Stimulated activated CD8-positive, alpha-beta memory T cell treated with anti-CD3 and anti-CD28 coated beads, Interleukin-4, amount 100 ng/mL, for 4 hours (primary cell): ENCODE measurements at places on chromosomes 5 and 9.

- no peak for DNase-seq
Observed at GRCh38 chr9:2228132-2228531, 213.0 kb downstream of the SMARCA2 start.

- DNase-seq, result no peak
Observed at GRCh38 chr5:168946363-168946762, 354.6 kb downstream of the SLIT3 start.

GRCh38 chr9:79145442-79145841 lies 426.3 kb upstream of the TLE4 start:
- DNase-seq, result no peak

DNA sequence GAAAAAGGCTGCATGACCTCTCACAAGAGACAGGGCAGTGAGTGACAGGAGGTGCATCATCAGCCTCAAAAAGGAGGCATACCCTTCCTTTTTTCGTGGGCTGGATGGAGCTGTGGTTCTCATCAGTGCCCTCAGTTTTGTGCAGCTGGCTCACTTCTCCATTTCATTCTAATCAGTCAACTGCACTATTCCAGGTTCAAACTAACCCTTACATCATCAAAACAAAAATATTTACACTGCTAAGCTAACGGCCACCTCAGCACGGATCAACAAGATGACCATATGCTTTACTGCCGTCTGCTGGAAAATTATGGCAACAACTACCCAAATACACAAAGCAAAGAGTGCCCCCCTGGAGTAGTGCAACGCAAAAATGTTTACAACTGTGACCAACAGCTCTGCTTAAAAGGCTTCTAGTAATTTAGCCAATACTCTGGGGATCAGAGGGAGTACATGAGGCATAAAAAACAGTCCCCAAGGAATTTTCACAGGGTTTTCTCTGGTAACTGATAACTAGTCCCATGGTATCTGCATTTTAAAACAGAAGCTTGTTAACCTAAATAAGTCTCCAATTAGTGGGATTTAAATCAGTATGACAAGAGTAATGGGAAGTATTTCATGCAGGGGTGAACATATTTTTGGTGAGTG lies 10.8 kb downstream of the KCNV2 start:
- DNase-seq, result no peak

DNA sequence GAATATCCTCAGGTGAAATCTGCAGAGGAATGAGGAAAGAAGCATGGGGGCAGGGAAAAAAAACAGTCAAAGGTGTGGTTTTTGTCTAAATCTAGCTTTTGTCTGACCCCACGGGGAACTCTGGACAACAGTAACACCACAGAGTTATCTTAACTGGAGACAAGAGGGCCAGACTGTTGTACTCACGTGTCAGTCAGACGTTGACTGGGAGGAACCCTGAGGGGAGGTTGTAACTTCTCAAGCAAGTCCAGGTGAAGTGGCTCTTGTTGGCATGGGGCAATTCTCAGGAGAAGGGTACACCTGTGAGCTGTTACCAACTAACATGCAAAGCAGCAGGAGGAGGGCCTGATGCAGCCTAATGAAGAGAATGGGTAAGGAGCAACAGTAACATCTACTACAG lies 44.1 kb upstream of the SHISAL2B start:
- DNase-seq, result no peak

GRCh38 chr5:57166276-57166675 lies 7.6 kb upstream of the GPBP1 start:
- no peak for DNase-seq

DNA sequence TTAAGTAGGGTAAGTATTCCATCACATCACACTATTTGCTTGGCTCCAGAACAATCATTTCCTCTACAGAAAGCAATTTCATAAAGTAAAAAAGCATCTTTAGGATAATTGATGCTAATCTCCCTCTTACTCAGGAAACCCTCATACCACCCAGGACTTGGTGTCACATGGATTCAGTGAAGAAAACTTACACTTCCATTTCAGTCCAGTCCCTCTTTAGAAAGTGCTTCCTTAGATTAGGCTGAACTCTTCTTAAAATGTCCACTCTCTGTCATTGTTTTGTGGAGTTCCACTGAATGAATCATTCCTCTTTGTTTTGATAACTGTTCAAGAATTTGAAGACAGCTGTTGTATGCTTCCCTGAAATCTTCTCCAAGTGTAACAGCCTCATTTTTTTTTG lies 144.0 kb upstream of the ZNF462 start:
- no peak for DNase-seq

GRCh38 chr9:74838351-74838750 lies 49.4 kb downstream of the TRPM6 start:
- DNase-seq, result no peak

DNA sequence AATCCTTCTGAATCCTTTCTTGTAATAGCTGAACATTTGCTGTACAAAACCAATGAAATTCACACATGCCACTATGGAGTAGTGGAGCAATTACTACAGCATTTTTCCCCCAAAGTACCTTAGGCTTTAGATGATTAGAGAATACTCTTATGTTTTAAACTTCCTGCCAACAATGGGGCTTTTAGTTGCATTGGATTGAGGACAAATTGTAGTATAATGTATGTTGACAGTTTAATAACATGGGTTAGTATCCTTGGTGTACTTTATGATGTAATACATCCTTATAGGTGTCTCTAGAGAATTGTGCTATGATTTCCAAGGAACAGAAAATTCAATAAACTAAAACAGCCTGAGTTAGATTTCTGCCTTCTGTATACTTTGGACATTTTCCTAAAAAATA lies 422.7 kb upstream of the GRAMD2B start:
- DNase-seq, result no peak

- no peak for DNase-seq
Observed at GRCh38 chr9:18747595-18747994, 273.6 kb downstream of the ADAMTSL1 start.

DNA sequence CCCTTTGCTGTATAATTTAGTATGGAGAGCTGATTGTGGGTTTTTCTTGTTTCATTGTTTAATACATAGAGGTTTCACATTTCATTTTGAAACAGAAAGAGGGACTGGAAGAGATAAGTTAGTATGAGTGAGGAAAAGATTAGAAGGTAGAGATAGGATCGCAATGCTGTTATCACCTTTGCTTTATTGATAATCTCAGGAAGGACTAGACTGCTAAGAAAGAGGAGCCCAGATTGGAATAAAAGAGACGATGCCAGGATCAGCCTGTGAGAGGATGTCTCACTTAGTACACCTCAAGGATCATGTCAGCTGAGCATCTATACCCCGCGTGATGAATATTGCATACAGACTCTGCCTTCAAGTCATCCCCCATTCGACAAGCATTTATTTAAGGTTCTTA lies 178.0 kb upstream of the DMAC1 start:
- no peak for DNase-seq

- DNase-seq, result no peak
Observed at GRCh38 chr5:39580702-39581453, 156.1 kb upstream of the DAB2 start.

GRCh38 chr9:129539446-129539845 lies 81.5 kb downstream of the C9orf50 start:
- no peak for DNase-seq

GRCh38 chr9:134236935-134237629 lies 72.7 kb upstream of the RNU6ATAC start:
- DNase-seq, result no peak

- DNase-seq, result no peak
Observed at GRCh38 chr9:88179062-88179521, 40.8 kb upstream of the SPATA31C2 start.

DNA sequence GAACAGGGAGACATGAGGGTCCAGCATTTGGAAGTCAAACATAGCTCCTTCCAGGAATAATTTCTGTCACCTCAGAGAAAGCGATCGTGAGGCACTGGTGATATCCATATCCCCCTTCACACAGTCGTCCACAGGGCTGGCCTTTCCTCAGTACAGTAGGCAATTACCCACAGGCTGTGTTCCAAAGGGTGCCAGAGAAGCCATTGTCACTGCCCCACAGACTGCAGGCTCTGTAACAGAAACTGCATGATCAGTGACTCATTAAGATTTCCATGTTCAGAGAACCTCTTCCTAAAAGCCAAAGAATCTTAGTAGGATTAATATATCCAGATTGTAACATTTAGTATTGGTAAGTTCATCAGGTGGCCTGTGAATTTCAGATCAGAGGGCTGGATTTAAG lies 127.6 kb downstream of the RPS23 start:
- DNase-seq, result no peak

DNA sequence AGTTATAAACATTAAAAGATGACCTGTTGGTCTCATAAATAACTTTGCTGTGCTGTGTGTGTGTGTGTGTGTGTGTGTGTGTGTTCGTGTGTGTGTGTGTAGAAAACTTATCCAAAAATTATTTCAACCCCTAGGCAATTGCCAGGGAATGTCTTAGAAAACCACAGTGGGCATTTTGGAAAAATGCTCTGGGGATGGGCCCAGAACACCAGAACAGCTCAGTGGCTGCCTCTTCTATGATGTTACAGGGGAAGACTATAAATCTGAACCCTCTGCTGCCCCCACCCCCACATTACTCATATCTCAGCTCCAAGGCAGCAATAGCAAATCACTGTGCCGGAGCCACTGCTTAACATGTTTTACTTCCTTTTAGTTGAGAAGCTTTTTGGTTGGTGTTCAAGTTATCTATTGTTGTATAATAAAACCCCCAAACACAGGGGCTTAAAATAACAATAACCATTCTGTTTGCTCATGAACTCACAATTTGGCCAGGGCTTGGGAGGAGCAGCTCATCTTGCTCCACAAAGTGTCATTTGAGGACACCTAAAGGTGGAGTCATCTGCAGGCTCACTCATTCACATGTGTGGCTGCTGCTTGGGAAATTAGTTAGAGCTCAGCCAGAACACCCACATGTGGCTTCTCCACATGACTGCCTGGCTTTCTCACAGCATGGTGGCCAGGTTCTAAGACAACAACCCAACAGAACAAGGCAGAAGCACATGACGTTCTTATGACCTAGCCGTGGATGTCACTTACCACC lies 40.4 kb downstream of the ACTBL2 start:
- DNase-seq, result no peak

- no peak for DNase-seq
Observed at GRCh38 chr5:42309865-42310264, 113.4 kb upstream of the GHR start.

GRCh38 chr5:174175716-174176268 lies 130.3 kb downstream of the NSG2 start:
- DNase-seq, result no peak

GRCh38 chr5:158423623-158424200 lies 564.8 kb upstream of the CLINT1 start:
- DNase-seq, result no peak

GRCh38 chr5:5078009-5078897 lies 61.9 kb upstream of the ADAMTS16 start:
- no peak for DNase-seq
